NCI-H524 (cell line): ENCODE measurements at places on chromosomes 12 and 14.

DNA sequence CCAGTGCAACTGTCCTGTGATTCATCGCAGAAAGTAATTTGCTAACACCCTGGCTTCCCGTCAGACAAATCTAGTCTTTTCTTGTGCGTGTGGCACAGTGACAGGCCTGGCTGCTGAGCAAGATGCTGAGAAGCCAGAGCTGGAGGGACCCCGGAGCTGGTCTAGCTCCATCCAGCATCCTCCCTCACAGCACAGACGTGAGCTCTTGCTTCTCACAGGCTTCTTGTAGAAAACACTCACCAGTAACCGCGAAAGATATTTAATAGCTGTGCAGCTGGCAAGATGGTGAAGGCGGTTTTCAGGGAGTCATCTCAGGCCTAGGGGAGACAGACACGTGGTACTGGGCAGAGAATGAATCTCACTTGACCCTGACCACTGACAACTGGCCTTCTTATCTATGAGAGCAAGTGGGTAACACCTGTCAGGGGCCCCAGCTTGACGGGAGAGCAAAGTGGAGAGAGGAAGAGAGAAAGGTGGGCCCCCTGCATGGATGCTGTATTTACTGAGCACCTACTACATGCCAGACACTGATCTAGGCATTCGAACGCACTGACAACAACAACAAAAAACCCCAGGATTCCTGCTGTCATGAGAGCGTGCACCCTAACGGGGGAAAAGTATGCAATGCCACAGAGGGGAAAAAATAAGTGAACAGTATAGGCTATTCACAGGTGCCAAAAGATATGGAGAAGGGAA, 63.3 kb downstream of the CCDC88C start:
- no peak for DNase-seq

DNA sequence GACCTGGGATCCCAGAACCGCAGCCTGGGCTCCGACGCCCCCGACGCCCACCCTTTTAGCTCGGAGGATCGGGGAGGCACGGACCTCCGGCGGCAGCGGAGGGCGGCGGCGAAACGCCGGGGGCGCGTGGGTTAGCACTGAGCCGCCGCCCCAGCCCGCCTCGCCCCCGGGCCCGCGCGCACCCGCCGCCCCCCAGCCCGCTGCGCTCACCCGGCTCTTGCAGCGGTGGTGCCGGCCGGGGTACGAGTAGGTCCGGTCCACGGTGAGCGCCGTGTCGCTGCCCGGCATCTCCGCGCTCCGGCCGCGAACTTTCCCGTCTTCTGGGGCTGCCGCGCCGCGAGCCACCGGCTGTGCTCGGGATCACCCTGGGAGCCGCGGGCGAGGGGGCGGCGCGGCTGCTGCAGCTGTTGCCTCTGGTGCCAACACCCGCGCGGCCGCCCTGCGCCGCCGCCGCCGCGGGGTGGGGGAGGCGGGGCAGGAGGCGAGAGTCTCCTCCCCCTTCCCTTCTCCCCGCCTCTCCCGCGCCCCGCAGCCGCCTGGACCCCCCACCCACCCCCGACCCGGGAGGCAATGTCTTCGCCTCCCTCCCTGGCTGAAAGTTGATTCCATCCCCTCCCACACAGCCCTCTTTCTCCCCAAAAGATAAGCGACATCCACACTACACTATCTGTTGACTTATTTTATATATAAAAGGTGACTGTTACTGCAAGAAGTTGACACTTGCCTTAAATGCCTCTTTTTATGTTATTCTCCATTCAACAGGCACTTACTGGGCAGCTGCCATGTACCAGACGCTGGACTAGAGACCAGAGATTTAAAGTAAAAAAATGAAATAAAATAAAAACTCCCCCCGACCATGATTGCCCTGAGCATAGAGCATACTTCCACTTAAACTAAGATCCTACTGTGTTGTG, at the start of gene TMCC3:
TSS of gene TMCC3 (minus strand) at position 415 of the 914 bp plus-strand sequence. CDS start at position 288, 127 bp downstream.
- DNase-seq, result no peak

GRCh38 chr12:100518376-100518775, 44.7 kb downstream of the NR1H4 start:
- no peak for DNase-seq

GRCh38 chr14:34369648-34370030, 92.4 kb downstream of the SPTSSA start:
- no peak for DNase-seq

GRCh38 chr12:101552277-101552676, 42.5 kb upstream of the MYBPC1 start:
- peak; percentile 88 for DNase-seq
